Peyer's patch (tissue), 4 donors: ENCODE measurements at places on chromosomes 3 and 15. TPM values are rescaled to one million over a fixed set of nuclear protein-coding genes. Genes with fewer than 3 reads are reported as not detected.

Gene KBTBD13
- not detected for total RNA-seq

Gene AHSG
- not detected for total RNA-seq

Gene SLMAP
- total RNA-seq, result 87.7 TPM

Gene NR1I2
- total RNA-seq, result 56.9 TPM

Gene SNX22
- total RNA-seq, result 0.38 TPM

Gene SIDT1
- 116 TPM for total RNA-seq

DNA sequence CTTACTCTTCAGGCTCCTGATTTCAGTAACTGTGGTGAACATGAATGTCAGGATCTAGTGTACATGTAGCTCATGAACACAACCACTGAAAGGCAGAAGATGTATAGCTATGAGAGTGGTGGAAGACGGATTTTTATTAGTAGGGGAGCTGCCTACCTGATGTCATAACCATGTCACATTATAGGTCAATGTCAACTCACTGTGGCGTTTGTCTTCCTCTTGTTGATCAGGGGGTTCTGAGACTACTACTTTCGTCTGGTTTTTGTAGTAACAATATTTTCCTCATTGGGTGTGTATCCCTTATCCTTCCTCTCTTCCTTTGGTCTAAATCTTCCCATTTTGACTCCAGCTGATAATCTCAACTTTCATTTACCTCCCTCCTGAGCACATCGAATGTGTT lies 7.3 kb downstream of the UNC13C start:
- H3K4me3 ChIP-seq, result no peak overlapping the region
- H3K36me3 ChIP-seq, result no peaks in the 10 kb centered on the region
- no peaks in the 10 kb centered on the region for H3K4me1 ChIP-seq
- DNase-seq, result no peak
- H3K27me3 ChIP-seq, result no peaks in the 10 kb centered on the region

- peak overlapping the region; percentile 99 for H3K4me3 ChIP-seq
- DNase-seq, result peak; percentile 74
- H3K4me1 ChIP-seq, result peaks cover 11% of the 10 kb centered on the region
- peak overlapping the region; percentile 98 for H3K27ac ChIP-seq
- no peaks in the 10 kb centered on the region for H3K27me3 ChIP-seq
Measured at GRCh38 chr3:49723296-49723627, 489 bp downstream of the GMPPB start.

GRCh38 chr3:57354768-57355167 lies 62.3 kb upstream of the ASB14 start:
- H3K27me3 ChIP-seq, result no peaks in the 10 kb centered on the region
- H3K27ac ChIP-seq, result no peak overlapping the region
- no peak overlapping the region for H3K4me3 ChIP-seq
- no peaks in the 10 kb centered on the region for H3K36me3 ChIP-seq
- DNase-seq, result no peak
- no peaks in the 10 kb centered on the region for H3K4me1 ChIP-seq

GRCh38 chr3:141644931-141645330 lies 93.2 kb upstream of the RNF7 start:
- no peak overlapping the region for H3K27ac ChIP-seq
- no peak overlapping the region for H3K4me3 ChIP-seq
- H3K4me1 ChIP-seq, result no peaks in the 10 kb centered on the region

DNA sequence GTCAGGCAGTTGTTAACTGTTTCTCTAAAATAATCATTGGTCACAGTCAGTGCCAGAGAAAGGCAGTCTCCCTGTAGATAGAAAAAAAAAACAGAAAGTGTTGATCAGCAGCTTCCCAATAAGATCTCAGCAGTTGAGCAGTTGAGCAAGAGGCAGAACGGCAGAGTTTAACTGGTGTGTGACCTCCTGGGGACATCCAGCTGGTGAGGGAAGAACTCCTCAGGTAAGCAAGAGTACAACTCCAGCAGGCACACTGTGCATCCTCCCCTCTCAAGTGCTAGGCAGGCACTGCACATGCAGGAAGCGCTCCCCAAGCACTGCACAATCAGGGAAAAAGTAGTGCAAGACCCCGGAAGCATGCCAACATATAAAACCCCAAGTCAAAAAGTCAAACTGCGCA lies 1287.2 kb downstream of the NSUN3 start:
- H3K4me1 ChIP-seq, result no peaks in the 10 kb centered on the region
- no peaks in the 10 kb centered on the region for H3K36me3 ChIP-seq
- H3K4me3 ChIP-seq, result no peak overlapping the region
- no peaks in the 10 kb centered on the region for H3K27me3 ChIP-seq

DNA sequence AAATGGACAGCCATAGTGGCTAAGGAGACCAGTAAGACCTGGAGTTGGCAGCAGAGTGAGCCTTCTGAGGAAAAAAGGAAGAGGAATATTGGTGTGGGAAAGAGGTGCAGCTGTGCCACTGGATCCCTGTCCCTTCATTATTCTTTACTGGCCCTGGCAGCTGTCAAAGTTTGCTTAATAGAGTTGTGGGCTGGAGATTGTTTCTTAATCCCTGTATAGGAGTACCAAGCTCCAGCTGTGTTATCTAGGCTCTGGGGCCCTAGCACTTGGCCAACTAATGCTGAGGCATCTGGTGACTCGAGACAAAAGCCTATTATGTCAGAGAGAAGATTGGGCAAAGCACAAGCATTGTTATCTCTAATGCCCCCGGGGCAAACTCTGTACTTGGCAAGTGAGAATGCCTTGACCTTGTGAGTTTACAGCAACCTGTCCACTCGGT lies 61.4 kb downstream of the ZNF609 start:
- H3K4me1 ChIP-seq, result no peaks in the 10 kb centered on the region
- H3K27me3 ChIP-seq, result no peaks in the 10 kb centered on the region
- H3K27ac ChIP-seq, result no peak overlapping the region
- DNase-seq, result no peak

GRCh38 chr3:178341636-178342035 lies 194.6 kb upstream of the KCNMB2 start:
- no peak overlapping the region for H3K27ac ChIP-seq
- no peak overlapping the region for H3K4me3 ChIP-seq
- H3K27me3 ChIP-seq, result no peaks in the 10 kb centered on the region
- DNase-seq, result no peak
- H3K4me1 ChIP-seq, result peaks cover 10% of the 10 kb centered on the region
